ENCODE measurements at places on chromosomes 2 and 18.

DNA sequence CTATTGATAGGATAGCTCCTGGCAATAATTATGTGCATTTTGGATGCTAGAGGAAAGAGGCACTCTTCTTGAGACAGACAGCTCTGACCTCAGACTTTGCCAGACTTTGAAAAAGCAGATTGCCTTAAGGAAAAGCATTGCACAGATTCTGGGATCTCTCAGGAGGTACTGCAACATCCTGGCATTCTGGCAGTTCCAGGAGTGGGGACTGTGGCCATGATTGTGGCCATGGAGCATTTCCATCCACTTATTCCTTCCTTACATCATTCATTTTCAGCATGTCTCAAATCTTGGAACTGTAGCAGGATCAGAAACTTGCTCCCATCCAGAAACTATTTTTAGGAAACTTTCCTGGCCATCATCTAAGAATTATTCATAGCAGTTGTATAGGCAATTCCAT, 144.9 kb upstream of the FOSL2 start:
- H3K4me3 ChIP-seq: no peak overlapping the region
- peaks cover 24% of the 10 kb centered on the region for H3K4me1 ChIP-seq

- H3K4me3 ChIP-seq: no peak overlapping the region
- DNase-seq: no peak
- H3K27ac ChIP-seq: no peak overlapping the region
- H3K36me3 ChIP-seq: no peaks in the 10 kb centered on the region
- peaks cover 13% of the 10 kb centered on the region for H3K4me1 ChIP-seq
Observed at GRCh38 chr2:9106338-9107167, 100.1 kb upstream of the ASAP2 start.

DNA sequence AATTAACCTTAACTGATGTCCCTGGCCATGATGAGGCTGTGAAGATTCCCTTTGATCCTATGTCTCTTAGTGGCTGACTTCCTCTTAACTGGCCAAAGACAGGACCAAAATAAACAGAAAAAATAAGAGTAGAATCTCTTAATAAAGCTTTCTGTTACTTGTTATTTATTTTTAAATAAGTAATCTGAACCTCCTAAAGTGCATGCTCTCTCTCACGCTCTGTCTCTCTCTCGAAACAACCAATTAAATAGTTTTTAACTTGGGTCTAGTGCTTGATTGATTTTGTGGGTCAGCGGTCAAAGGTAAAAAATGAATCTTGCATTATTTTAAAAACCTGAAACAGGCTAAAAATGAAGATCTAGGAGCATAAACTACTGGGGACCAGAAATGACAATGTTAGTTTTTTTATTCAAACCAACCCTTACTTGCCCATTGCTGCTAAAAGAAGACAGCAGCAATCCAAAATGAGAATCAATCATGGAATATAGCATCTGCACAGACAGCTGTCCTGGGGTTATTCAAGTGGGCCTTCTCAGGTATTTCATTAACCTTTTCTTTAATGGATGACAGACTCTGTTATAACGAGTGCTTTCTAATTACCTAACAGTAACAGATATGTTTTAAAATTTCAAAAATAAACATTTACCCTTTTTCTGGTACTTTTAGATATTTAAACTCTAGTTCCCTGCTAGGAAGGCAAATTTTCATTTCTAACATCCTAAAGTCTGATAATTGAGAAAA, 11.2 kb downstream of the GAREM1 start:
- H3K27ac ChIP-seq: no peak overlapping the region
- no peak for DNase-seq
- H3K4me3 ChIP-seq: no peak overlapping the region
- H3K4me1 ChIP-seq: peaks cover 4% of the 10 kb centered on the region
- H3K27me3 ChIP-seq: no peaks in the 10 kb centered on the region

- no peak overlapping the region for H3K4me3 ChIP-seq
- peaks cover 24% of the 10 kb centered on the region for H3K4me1 ChIP-seq
- H3K27me3 ChIP-seq: no peaks in the 10 kb centered on the region
- H3K36me3 ChIP-seq: no peaks in the 10 kb centered on the region
Observed at GRCh38 chr2:45774688-45775244, 123.3 kb downstream of the PRKCE start.

DNA sequence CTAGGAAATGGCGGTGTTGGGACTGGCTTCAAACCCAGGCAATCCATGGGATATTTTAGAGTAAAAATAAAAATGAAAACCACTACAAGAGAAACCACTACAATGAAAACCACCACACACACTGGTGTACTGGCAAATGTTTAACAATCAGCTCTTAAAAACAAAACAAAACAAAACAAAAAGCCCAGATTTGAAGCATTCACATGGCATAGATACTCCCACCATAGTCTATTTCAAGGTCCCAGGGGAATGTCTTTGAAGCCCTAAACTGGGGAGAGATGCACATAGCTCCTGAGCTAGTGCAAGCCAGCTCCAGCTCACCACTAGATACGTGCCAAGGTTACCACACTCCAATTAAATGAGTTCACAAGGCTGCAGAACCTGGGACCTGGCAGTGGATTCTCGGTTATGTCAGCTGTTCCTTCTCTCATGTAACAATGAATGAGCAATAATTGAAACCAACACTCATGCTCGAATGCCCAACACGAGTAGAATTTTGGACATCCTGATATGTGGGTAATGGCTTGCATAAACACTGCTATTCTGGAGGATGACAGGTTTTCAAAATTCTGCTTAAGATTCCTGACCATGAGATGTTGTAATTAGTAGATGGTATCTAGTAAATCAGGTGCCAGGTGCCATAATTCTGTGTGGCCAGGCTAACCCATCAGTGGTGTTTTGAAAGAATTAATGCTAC, 102.2 kb downstream of the OSBPL6 start:
- H3K27ac ChIP-seq: no peak overlapping the region
- DNase-seq: no peak
- no peaks in the 10 kb centered on the region for H3K27me3 ChIP-seq
- no peaks in the 10 kb centered on the region for H3K36me3 ChIP-seq
- H3K4me1 ChIP-seq: no peaks in the 10 kb centered on the region
- H3K4me3 ChIP-seq: no peak overlapping the region
